ENCODE measurements at places on chromosomes 12 and 14.

- DNase-seq = no peak
Observed at GRCh38 chr14:94143711-94144110, 14.3 kb upstream of the IFI27L2 start.

DNA sequence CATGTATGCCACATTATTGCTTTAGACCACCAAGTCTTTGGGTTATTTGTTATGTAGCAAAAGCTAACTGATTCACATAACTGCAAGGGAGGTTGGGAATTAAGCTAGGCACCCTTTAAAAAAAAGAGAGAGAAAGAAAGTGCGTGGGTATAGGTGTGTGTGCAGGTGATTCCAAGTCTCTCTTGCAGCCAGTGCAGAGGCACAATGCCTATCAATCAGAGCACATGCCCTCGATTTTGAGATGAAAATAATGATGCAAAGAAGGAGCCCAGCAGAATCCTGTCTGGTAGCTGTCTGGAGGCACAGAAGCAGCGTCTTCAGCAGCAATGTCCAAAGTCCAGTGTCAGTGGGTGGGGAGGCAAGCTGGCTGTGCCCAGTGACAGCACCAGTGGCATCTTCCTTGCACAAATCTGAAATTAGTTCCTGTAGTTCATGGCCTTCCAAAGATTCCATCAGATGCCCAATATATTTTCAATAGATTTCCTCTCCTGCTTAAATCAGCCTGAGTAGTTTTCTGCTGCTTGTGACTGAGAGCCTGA is 62.4 kb upstream of the TBPL2 start:
- DNase-seq = no peak

DNA sequence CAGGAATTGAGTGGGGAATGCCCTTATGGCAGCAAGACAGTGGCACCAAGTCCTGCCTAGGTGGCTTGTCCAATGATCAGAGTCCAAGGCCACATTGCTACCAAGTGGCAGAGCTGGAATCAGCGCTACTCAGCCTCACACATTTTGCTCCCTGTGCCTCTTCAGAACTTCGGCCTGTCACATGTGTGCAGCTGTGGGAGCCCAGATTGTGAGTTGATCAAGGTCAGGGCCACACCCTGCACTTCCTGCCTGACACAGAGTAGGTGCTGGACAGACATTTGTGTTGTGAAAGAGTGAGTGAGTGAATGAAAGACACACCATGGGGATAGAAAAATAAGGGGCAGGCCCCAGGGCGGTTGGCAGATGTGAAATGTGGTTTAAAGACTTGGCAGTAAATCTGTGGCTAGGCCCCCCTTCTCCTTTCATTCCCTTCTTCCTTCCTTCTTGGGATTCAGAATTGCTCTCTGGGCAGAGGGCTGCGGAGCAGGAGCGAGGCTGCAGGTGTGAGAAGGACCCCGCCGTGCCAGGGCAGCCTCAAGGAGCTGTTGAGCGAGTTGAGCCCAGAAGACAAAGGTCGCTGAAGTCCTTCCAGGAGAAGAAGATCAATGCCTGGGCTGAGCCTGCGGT is 83.5 kb downstream of the SLC25A47 start:
- no peak for DNase-seq

DNA sequence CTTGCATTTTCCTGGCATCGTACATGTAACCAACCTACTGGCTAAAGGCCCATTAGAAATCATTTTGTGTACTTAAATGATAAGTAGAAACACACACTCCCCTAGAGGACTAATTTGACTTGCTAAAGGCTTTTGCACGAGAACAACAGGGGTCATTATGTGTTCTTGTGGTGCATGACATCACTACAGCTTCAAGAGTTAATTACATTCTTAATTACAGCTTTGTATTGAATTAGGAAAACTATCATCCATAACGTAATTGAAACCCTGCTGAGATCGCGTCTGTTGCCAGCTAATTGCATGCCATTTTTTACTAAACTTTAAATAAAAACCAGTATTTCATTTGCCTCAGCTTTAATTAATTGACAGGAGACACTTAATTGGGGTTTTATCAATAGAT is 51.4 kb downstream of the TMEM132C start:
- DNase-seq = no peak

DNA sequence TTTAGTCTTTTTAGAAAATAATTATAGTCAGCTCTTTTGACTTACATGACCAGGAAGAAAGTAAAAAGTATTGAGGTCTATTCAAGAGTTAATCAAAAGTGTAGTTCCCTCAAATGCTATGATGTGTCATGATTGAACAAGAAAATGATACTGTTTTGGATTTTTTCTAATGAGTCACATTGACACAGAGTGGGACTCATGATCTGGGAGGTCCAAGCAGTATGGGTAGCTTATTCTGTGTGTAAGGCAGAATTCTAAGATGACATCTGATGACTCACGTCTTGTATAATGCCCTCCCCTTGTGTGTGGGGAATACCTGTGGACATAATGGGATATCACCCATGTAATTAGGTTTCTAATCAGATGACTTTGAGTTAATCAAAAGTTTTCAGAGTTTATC is 178.1 kb upstream of the DDHD1 start:
- DNase-seq = no peak

DNA sequence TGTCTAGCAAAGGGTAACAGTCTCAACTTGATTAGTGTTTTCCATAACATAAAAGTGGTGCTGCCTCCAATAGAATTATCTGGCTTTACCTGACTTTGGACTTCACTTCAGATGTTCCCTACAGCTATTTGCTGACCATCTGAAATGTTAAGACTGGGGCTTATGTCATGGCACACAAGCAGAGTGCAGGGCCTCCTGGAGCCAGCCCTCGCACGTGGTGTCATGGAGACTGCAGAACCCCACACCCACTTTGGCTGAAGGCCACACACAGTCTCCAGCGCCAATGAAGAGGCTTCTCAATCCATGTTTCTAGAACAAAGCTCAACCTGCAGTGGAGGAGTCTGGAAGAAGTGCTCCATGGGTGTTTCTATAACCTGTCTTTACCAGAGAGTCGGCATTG is 169.6 kb upstream of the FRMD6 start:
- DNase-seq = no peak

- no peak for DNase-seq
Observed at GRCh38 chr14:103697206-103697602, 18.0 kb downstream of the XRCC3 start.

DNA sequence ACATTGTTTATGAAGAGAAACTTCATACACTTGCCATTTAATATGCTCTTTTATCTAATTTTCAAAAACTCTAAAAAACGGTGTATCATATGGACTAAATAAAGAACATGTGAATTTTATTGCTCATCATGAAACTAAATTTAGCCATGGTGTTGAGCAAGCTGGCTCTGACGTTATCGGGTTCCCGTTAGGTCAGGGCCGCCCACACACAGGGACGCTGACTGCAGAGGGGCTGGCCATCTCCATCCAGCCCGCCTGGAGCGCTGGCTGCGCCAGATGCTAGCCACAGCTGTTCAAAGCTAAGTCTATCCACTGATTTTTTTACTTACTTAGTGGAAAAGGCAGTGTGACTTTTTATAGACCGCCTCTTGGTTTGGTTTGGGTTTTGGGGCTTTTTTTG is 36.5 kb upstream of the DYNC1H1 start:
- DNase-seq = no peak

DNA sequence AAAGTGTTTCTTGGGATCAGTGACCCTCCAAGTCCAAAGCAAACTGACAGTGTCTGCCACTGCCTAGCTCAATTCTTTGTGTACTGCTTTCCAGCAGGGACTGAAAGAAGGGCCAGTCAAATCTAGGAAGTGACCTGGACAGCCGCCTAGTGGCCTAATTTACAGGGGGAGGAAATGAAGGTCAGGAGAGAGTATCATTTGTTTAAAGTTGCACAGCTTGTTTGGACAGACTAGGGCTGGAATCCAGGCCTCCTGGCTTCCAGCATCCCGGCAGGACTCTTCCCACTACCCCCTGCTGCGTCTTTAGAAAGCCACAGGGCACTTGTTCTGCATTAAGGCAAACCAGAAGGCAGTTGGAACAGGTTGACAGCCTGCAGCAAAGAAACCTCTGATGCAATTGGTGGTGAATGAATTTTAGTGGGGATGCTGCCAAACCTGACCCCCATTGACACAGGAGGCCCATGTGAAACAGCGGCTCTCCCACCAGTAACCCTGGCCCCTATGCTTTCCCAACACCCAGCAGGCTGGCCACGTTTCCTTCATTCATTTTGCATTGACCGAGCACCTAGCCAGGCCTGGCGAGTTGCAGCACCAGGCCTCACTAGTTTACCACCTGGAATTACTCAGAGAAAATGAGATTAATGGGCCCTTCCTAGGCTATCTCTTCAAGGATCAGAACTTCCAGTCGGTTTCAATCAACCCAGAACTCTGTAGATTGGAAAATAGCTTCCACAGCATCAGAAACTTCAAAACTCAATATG is 28.2 kb downstream of the GALNT16 start:
- DNase-seq = no peak

- no peak for DNase-seq
Observed at GRCh38 chr14:39451811-39452210, 19.6 kb upstream of the FBXO33 start.

GRCh38 chr12:65637774-65638173 is 186.5 kb upstream of the HMGA2 start:
- DNase-seq = no peak

- no peak for DNase-seq
Observed at GRCh38 chr14:68998062-68998461, 19.0 kb upstream of the ACTN1 start.

GRCh38 chr12:45703942-45704341 is 25.6 kb upstream of the ARID2 start:
- DNase-seq = no peak

GRCh38 chr14:69648480-69649451 is 37.4 kb downstream of the SUSD6 start:
- DNase-seq = no peak

DNA sequence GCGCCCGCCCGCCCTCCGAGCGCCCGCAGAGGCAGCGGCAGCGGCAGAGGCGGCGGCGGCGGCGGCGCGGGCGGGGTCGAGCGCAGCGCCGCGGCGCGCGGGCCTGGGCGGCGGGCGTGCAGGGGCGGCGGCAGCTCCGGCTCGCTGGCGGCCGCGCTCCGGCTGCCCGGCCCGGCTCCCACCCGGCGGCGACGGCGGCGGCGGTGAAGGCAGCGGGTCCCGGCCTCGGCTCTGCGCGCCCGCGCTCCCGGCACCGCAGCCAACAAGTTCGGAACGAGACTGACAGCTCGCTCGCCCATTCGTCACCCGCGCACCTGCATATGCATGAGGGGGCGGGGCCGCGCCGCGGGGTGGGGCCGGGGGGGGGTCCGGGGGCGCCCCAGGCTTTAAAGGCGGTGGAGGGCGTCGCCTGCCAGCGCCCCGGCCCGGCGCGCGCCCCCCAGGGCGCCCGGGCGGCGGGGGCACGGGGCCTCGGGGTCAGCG is at the start of gene JAG2:
JAG2 (minus strand) TSS at position 281 of the 483 bp plus-strand sequence. CDS start 356 bp downstream, outside the sequence.
- peak; percentile 51 for DNase-seq

DNA sequence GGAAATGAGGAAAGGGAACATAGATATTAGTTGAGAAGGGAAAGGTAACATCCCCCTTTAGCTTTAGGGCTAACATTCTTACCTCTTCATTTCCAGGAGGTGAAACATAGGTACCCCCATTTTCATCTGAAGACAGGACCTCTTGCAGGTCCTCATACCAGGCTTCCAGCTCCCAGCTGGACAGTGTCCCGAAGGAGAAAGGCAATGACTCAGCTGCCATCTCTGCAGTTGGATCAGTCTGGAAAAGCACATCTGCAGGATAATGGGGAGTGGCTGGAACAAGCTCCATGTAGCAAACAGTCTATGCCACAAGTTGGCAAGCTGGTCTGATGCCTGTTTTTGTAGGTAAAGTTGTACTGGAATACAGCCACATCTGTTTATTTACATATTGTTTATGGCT is 3.1 kb downstream of the DDIT3 start:
- DNase-seq = no peak

DNA sequence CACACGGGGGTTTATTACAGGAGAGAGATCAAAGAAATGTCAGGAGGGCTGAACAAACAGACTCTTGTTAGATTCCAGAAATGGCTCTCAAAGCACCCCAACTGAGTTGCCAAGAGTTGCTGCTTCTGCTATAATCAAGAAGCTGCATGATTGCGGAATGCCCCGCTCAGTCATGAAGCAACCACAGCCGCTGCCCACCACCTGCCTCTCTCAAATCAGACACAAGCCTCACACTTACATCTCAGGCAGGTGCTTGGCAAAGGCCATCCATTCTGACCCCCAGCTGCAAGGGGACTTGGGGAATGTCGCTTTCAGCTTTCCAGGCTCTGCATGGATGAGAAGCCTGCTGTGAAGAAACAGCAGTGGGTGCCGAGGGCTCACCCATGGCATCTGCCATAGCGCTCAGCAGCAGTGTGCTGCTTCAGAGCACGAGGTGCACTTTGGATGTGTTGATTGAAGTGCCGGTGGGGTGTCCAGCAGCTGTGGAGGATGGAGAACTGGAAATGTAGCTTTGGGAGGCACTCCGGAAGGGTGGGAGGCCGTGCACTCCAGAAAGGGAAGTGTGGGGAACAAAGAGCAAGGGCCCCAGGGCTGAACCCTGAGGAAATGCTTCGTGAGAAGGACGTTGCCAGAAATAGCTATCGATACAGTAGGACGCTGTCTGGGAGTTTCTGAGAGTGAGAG is 37.7 kb downstream of the LRRC74A start:
- DNase-seq = no peak

- DNase-seq = no peak
Observed at GRCh38 chr14:98230411-98230810, 1041.6 kb downstream of the BCL11B start.

- no peak for DNase-seq
Observed at GRCh38 chr14:26204728-26205479, 392.9 kb downstream of the NOVA1 start.

DNA sequence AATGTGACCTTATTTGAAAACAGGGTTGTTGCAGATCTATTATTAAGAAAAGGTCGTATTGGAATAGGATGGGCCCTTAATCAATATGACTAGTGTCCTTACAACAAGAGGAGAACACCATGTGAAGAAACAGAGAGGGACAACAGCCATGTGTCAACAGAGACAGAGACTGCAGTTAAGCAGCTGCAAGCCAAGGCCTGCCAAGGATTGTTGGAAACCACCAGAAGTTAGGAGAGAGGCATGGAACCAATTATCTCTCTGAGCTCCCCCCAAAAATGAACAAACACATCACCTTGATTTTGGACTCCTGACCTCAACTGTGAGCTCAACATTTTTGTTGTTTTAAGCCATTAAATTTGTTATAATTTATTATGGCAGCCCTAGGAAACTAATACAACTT is 214.6 kb upstream of the PRKD1 start:
- DNase-seq = no peak

DNA sequence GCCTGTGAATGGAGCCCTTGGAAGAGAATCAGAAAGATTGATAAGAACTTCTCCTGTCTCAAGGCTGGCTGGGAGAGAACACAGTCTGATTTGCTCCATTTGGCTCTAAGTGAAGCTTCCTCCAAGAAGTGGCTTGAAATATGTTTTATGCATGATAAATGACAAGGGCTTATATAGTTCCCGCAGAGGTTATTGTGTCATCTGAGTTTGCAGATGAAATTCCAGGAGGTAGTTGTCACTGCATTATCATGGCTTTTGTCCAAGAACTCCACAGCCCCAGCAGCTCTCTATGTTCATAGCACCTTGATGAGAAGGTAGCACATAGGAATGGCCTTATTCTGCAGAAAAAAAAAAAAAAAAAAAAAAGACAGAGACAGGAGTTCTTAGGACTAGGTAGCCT is 108.5 kb downstream of the DACT1 start:
- no peak for DNase-seq
